Stimulated activated CD4-positive, alpha-beta T cell treated with anti-CD3 and anti-CD28 coated beads, Interleukin-1b, Interleukin-23, amount 100 ng/mL, for 24 hours (primary cell): ENCODE measurements at places on chromosomes 7 and 10.

DNA sequence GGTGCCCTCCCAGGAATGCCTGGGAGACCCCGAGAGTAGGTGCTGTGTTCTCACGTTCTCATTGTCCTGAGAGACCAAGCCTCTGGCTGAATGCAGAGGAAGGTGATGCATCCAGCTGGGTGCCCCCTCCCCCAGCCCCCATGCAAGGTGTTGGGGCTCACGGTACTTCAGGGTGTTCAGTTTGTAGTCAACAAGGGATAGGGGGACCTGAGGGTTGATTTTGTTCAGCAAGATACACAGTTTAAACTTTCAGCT is 60.4 kb upstream of the DUSP5 start:
- DNase-seq, result no peak

- DNase-seq, result no peak
Measured at GRCh38 chr10:130561681-130562080, 425.5 kb downstream of the GLRX3 start.

GRCh38 chr10:28774051-28774995 is 97.0 kb downstream of the BAMBI start:
- DNase-seq, result no peak

- DNase-seq, result no peak
Measured at GRCh38 chr10:13629116-13629515, 42.4 kb downstream of the PRPF18 start.

GRCh38 chr10:72277996-72278667 is 4.4 kb downstream of the DDIT4 start:
- DNase-seq, result no peak
